ENCODE measurements at places on chromosomes 7 and 10.

GRCh38 chr7:25031007-25031406 is 51.0 kb upstream of the OSBPL3 start:
- no peak for DNase-seq

GRCh38 chr7:96686305-96686704 is 23.3 kb downstream of the SEM1 start:
- DNase-seq, result no peak

DNA sequence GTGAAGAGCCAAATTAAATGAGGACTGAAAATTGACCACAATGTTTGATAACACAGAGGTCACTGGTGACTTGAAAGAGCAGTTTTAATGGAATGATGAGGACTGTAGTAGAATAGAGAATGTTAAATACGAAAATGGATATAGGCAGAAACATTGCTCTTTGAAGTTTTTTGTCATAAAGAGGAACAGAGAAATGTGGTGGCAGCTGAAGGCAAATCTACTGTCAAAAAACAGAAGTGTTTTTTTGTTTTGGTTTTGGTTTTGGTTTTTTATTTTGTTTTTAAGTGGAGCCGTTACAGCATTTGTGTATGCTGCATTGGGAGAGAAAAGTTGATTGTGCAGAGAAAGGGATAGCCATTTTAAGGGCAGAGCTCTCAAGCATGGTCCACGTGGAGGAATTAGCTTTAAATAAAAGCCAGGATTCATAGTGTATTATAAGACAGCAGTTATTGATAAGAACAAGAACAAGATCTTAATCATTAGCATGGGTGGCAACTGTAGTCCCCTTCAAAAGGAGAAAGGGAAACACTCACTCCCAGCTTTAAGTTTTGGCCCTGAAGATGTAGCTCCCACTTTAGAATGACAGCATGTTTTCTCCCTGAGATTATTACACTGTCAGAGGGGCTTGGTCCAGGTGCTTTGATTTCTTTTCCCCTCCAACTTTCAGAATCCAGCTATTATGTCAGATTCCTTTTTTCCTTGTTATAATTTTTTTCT is 156.7 kb upstream of the BET1 start:
- no peak for DNase-seq

DNA sequence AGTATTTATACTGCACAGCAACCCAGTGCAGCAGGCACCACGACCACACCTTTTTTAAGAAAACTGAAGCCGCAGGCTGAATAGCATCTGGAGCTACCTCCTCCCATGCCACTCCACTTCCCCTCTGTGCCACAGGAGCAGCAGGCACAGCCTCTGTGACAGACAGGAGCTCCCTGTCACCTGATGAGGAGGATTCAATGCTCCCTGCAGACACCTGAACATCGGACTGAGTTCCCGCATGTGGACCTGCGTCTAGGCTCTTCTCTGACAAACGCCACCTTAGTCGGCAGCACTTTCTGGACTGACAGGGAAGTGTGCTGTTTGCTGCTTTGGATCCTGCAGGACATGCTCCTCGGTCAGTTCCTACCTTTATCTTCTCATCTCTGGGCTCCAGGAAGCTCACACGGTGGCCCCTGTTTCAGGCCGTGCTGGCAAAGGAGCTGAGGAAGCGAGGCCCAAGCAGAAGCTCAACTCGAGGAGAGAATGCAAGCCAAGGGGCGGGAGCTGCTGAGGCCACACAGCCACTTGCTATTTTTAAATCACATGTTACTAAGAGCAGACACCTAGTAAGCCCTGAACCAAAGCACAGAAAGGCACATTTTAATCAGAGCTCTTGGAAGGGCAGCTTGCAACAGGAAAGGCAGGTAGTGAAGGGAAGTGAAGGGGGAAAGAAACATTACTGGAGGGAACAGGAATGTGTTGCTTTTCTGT is 56.6 kb downstream of the VOPP1 start:
- no peak for DNase-seq

DNA sequence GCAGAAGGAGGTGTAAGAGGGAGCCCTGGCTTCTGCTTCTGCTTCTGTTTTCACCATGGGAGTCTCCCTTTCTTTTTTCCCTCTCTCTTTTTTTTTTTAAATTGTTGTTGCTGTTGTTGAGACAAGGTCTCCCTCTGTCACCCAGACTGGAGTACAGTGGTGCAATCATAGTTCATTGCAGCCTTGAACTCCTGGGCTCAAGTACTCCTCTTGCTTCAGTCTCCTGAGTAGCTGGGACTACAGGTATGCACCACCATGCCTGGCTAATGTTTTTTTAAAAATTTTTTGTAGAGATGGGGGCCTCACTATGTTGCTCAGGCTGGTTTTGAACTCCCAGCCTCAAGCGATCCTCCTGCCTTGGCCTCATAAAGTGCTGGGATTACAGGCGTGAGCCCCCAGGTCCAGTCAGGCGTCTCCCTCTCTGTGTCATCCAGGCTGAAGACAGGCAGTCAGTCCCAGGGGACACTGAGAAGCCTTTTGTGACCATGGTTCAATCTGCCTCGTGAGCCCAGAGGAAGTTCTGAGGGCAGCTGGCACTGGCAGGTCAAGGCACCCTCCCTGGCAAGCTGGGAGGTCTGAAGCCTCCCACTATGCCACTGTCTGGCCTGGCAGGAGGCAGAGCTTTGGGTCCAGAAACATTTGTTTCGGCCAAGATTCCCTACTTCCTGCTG is 33.6 kb upstream of the NPFFR1 start:
- no peak for DNase-seq

DNA sequence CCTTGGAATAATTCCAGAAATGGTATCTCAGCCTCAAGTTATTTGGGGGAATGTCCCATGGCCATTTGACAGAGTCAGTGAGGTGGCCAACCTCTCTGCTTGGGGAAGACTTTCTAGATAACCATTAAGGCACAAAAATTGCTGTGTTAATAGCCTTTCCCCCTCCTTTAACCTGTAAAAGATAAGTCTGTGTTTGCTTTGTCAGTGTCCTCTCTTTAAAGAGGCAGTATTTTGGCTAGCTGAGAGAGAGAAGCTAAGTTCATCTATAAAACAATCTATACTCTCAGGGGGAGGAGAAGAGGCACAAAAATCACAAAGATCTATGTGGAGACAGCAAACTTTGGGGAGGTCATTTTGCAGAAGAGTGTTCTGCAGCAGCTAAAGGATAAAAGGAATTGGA is 72.1 kb downstream of the PLCE1 start:
- DNase-seq, result no peak

- no peak for DNase-seq
Measured at GRCh38 chr10:75350791-75351190, 50.8 kb downstream of the ZNF503 start.

DNA sequence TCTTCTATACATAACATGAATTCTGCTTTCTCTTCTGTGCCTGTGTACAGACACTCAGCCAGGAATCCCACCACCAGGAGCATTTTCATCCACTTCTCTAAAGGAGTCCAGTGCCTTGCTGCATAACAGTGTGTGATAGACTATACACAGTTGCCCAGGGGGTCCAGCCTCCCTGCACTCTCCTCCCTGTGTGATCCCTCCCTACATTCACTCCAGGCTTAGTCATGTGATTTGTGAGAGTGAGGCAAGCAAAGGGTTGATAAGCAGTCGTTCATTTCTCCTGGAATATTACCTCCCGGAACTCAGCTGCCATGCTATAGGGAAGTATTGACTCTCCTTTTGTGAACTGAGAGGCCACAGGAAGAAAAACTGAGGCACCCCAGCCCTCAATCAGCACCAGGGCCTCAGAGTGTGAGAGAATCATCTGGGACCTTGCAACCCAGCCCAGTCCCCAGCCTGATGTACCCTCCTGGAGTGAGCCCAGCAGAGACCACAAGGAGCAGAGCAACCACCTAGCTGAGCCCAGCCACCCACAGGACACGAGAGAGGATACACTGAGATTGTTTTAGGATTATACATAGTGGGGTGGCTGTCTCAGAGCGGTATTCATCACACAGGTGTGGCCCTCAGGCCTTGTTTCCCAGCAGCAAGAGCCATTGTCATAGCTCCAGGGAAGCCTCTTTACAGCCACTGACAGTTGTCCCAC is 45.0 kb upstream of the EEPD1 start:
- DNase-seq, result no peak

GRCh38 chr7:27156916-27157701 is 634 bp upstream of the HOXA7 start:
- DNase-seq, result no peak

- no peak for DNase-seq
Measured at GRCh38 chr10:5628451-5629302, 37.7 kb downstream of the ASB13 start.

- DNase-seq, result no peak
Measured at GRCh38 chr7:120441850-120442249, 168.9 kb downstream of the KCND2 start.

DNA sequence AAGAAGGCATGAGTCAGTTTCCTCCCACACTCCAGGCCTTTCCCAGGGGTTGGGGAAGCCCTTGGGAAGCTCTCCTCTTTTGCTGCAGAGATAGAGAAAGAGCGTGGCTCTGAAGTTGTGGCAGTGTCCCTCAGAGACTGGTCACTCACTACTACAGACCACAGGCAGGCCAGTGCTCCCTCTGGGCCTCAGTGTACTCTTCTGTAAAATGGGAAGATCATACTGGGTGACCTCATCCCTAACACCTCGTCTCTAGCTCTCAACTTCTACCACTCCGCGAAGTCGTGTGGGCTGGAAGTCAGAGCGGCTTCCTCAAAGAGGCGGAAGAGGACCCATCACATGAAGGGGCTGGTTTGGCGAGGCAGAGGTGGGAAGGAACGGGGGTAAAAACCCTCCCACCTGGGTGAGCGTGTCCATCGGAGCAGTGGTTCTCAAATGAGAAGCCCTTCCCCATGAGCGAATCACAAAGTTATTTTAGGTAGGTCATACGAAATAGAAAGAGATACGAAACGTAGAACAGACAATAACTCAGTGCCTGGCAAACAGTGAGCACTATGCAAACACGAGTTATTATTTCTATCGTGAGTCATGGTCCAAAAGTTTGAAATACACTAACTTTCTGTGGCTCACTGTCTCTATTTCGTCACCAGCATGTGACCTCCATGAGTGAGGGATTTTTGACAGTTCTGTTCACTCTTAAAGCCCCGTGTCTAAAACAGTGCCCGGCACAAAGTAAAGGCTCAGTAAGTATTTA is 32.7 kb downstream of the PRKAG2 start:
- no peak for DNase-seq

- no peak for DNase-seq
Measured at GRCh38 chr10:72645263-72645858, 19.5 kb upstream of the MICU1 start.

- no peak for DNase-seq
Measured at GRCh38 chr10:49165259-49165658, 22.9 kb downstream of the TMEM273 start.

- DNase-seq, result no peak
Measured at GRCh38 chr7:38318241-38318640, 44.8 kb upstream of the TARP start.
